ENCODE measurements at places on chromosomes 3 and 15.

DNA sequence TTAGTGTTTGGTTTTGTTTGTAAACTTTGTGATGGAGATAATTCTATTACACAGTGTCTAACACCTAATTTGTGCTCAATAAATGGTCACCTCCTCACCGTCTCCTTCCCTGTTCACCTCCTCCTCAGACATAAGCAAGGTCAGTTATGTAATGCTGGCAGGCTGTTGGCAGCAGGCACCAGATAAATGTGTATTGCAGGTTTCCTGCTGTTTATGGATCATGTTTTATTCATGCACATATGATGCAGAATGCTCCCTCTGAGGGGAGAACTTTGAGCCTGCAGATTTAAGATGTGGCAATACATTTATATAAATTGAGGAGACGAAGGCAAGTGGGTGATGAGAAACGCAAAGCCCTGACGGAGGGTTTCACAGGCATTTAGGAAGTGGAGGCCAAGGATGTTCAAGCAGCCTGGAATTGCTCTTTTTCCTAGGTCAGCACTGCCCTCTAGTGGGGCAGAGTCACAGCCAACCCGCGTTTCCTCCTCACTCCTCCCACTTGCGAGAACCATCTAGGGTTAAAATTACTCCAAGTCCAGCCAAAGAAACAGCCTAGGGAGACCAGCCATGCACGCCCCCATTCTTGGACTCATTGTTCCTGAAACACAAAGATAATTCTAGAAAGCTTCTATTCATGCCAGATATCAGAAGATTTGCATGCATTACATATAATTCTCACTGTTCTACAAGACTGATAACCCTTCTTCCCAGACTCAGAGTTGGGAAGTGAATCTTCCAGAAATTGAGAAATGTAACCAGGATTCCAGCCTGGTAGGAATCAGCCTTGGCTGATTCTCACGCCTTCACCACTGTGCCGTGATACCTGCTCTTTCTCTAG lies 228.7 kb downstream of the SLCO3A1 start:
- no peak for DNase-seq

DNA sequence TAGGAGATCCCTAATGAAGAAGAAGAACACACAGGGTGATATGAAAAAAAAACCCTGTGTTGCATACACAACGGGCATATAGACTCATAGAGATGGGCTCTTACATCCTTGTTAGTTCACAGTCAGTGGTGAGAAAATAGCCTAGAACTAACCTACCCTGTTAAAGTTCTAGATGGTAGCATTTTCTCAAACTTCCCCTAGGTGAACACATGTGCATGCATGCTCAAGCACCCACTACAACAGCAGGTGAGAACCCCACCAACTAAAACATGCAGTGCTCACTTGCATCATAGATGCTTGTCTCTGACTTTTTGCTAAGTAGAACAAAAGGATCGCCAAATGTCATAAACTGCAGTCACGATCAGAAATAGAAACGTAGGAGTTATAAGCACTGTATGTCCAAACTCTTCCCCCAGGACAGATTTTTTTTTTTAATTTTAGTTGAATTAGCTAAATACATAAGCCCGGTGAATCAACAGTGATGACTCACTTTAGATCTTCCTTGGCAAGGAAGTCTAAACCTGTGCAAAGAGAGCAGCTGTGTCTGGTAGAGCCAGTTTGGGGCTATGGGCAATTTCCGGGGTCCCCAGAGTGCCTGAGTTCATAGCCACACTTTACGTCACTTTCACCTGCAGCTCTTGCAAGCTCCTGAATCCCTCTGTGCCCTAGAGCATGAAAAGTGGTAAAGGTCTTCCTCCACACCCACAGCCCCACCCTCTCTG lies 96.2 kb upstream of the SEMA6D start:
- DNase-seq, result no peak

GRCh38 chr3:144687862-144688261 lies 716.2 kb downstream of the DIPK2A start:
- no peak for DNase-seq

GRCh38 chr15:49154359-49154758 lies 1.0 kb downstream of the COPS2 start:
- DNase-seq, result no peak

Data from DMS 273 treated with DMSO at 0.1 percent for 48 hours (cell line).